Daoy (cell line): ENCODE measurements at places on chromosomes 1 and 21. TPM values are rescaled to one million over a fixed set of nuclear protein-coding genes. Genes with fewer than 3 reads are reported as not detected.

DNA sequence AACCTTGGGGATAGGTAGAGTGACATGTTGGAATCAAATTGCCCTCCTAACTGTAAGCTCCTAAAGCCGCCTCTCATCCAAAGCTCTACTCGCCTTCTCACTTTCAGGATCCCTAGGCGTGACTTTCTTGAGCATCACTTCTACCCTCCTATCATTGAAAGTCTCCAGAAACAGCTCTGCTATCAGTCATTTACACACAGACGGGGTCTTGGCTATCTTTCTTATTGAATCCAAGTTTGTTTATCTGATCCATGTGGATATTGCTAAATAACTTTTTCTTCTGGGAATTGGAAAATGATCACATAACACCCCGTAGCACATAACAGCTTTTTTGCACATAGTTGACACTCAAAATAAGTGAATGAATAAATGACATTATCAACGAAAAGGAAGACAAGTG lies 216.4 kb upstream of the KIAA0040 start:
- no peak for DNase-seq

DNA sequence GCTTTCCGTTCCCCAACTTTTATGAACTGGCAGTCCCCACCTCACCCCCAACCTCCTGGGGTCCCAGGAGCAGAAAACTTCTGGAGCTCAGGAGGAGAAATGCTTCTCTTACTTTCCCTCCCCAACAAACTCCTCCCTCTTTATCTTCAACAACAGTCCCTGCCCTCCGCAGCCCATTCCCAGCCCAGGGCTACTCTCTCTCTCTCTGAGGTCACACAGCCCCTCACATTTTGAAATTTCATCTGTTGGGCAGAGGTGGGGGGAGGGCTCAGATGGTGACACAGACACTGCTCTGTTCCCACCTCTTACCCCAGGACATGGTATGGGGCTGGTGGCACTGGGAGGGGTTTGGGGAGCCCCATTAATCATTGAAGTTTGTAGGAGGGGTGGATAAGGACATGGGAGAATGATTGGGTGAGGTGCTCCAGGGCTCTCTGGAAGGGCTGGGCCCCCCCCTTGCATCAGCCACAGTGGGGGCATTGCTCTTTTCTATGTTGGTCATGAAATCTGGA lies 6.0 kb downstream of the PIK3CD start:
- no peak for DNase-seq

DNA sequence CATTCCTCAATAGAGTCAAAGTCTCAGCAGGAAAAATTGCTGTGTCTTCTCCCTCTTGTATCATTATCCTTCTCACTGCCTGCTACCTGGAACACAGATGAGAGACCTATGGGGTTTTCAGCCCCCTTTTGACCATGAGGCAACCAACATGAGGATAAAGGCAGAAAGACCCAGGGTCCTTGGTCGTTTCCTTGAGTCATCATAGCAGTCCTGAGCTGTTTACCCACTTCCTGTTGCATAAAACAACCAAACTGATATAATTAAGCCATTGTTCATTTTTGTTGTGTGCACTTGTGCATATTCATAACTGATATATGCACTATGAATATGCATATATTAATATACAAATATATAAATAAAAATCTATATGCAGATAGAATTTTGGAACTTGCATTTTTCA lies 188.3 kb upstream of the MAP1LC3C start:
- no peak for DNase-seq

GRCh38 chr1:82086739-82087138 lies 286.0 kb downstream of the ADGRL2 start:
- DNase-seq: peak; percentile 14

LAX1 gene
- not detected in 2 replicates for total RNA-seq
